ENCODE measurements at places on chromosomes 11 and 22.

DNA sequence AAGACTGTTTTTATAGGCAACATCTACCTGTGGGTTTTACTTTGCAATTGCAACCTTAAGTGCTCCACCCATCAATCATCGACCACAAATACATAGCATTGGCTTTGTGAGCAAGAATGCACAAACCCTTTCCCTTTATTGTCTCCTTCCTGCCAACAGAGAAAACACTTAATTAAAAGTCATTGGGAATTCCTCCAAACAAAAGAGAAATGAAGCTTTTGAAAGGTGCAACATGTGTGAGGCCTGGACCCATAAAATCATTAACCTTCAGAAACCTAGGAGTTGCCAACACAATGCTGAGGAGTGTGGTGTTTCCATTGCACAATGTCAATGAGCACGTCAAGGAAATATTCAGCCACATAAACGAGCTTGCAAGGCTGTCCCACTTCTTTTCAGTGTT, 223.2 kb downstream of the BLID start:
- DNase-seq: no peak

DNA sequence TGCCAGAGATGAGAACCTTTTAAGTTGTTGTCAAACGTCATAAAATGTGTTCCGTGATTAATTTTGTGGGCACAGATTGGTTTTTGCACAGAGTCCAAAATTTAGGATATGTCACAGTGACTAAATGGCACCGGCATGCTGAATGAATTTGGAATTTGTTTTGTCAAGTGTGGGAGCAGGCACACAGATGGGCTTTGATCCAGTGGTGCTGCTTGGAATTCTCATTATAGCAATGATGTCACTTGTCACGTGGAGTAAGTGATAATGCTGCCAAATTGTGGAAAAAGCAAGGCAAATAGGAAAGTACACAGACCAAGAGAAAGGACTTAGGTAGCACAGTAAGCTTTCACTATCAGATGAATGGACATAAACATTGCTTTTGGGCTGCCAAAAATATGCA, 8.0 kb upstream of the LIN7C start:
- DNase-seq: no peak

GRCh38 chr11:11366793-11367192, 13.7 kb upstream of the CSNK2A3 start:
- DNase-seq: no peak

GRCh38 chr22:21564411-21564810, 3.1 kb upstream of the UBE2L3 start:
- no peak for DNase-seq

GRCh38 chr11:45321669-45322068, 35.5 kb upstream of the SYT13 start:
- no peak for DNase-seq

DNA sequence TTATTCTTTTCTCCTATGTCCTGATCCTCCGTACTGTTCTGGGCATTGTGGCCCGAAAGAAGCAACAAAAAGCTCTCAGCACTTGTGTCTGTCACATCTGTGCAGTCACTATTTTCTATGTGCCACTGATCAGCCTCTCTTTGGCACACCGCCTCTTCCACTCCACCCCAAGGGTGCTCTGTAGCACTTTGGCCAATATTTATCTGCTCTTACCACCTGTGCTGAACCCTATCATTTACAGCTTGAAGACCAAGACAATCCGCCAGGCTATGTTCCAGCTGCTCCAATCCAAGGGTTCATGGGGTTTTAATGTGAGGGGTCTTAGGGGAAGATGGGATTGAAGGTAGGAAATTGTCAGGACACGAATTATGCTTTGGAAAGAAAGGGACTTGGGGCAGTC, 843 bp downstream of the OR51T1 start:
- no peak for DNase-seq

DNA sequence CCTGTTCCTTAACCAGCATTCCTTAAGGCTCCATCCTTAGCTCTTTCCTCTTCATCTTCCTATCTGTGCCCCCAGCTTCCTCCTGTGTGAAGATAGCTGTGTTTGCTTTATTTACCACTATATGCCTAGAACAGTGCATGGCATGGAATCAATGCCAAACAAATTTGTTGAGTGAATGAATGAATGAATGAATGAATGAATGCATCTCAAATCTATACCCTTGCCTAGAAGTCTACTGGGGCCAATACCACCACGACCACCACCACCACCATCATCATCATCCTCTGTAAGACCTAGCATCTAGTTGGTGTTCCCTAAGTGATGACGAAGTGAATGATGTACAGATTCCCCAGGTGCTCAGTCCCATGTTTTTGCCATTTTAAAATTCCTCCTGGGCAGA, 819 bp upstream of the OTOG start:
- DNase-seq: no peak

Measured in caudate nucleus (tissue), 63 donors.